ENCODE measurements at places on chromosomes 2 and 18. TPM values are rescaled to one million over a fixed set of nuclear protein-coding genes. Genes with fewer than 3 reads are reported as not detected.
A peak's percentile ranks its signal among the peaks of the same experiment; 100 is the strongest.

LBH gene
- 61.1 TPM for total RNA-seq

DNA sequence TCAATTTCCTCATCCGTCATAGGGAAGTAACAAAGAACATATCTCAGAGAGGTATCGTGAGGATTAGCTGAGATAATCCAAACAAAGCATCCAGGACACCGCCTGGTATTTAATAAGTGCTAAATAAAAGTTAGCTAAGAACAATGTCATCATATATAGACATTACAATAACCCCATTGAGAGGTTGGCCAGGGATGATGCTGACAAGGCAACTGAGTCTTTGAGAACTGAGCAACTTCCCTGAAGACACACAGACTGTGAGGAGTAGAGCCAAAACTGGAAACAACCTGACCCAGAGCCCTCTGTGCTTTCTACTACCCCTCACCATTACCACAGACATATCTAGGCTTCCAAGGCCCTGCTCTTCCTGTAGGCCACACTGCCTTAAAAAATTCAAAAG is 1.6 kb upstream of the DCTN1 start:
- H3K4me1 ChIP-seq, result peaks cover 13% of the 10 kb centered on the region
- H3K27me3 ChIP-seq, result no peaks in the 10 kb centered on the region
- H3K36me3 ChIP-seq, result peaks cover 12% of the 10 kb centered on the region
- no peak for DNase-seq
- H3K4me3 ChIP-seq, result no peak overlapping the region

DNA sequence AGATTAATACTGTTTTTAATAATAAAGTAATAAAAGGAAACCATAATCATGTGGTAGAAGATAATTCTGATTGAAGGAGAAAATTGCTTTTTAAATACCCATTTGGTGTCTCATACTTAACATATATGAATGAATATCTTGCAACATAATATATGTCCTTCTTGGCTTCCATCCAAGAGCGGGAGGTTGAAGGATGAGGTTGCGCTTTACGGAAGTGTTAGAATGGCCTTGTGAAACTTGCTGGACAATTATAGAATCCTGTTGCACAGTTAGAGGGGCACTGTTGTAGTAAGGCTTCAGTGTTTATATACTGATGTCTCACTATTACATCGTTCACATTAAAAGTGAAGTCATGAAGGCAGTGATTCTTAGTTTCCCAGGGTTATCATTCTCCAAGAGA is 9.4 kb downstream of the INSIG2 start:
- H3K36me3 ChIP-seq, result peaks cover 59% of the 10 kb centered on the region
- H3K4me3 ChIP-seq, result no peak overlapping the region
- peaks cover 32% of the 10 kb centered on the region for H3K4me1 ChIP-seq
- H3K27ac ChIP-seq, result no peak overlapping the region
- H3K27me3 ChIP-seq, result no peaks in the 10 kb centered on the region
- no peak for DNase-seq

RGPD4 gene
- total RNA-seq, result 0.07 TPM

- no peaks in the 10 kb centered on the region for H3K36me3 ChIP-seq
- DNase-seq, result no peak
- H3K27me3 ChIP-seq, result peaks cover 3% of the 10 kb centered on the region
- H3K4me3 ChIP-seq, result no peak overlapping the region
These were observed 21.8 kb upstream of the NOSTRIN start for GRCh38 chr2:168780669-168781071.

DNA sequence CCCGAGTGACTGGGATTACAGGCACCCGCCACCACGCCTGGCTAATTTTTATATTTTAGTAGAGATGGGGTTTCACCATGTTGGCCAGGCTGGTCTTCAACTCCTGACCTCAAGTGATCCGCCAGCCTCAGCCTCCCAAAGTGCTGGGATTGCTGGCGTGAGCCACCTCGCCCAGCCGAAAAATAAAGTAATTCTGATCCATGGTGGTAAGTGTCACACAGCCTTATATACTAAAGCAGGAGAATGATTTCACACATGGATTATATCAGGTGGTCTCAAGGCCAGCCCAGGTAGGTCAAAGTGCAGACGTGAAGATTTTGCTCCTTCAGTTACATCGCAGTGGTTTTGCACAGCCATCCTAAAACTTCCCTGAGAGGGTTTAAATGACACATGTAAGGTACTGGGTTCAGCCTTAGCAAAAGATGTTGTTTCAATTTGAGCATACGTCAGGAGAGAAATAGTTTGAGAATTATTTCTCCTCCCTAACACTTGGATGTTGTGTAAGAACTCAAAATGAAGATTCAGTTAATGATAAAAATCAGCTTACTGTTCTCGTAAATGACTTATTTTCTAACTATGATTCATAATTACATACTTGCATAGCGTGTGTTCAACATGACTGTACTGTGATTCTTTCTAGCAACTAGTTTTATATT is 93.0 kb upstream of the SLC39A10 start:
- no peaks in the 10 kb centered on the region for H3K27me3 ChIP-seq
- peaks cover 42% of the 10 kb centered on the region for H3K4me1 ChIP-seq
- H3K36me3 ChIP-seq, result peaks cover 3% of the 10 kb centered on the region
- peak overlapping the region; percentile 26 for H3K4me3 ChIP-seq

DNA sequence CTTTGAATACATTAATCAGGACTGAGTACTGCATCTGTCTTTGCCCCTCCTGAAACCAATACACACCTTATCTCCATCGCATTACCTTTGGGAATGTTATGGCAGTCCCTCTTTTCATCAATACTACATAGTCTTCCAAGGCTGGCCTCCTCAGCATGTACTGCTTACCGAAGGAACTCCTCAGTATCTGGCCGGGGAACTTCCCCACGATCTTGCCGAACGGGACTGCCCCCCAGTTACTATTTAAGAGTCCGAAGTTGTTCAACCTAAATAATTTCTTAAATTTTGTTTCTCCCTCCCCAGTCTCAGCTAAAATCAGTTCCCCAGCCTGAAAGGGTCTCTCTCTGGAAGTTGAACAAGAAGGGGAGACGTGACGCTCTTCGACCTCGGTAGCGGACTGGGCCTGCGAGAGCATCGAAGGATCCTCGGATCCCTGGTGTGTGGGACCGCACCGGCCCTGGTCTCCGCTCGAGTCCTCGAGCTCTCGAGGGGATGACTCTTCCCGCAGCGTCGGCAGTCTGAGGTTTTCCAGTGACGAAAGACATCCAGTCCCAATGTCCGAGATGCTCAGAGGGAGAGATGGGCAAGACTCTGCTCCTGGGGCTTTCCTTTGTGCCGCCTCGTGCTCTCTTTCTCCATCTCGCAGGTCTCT is 489 bp downstream of the TRMT61B start:
- peak overlapping the region; percentile 91 for H3K27ac ChIP-seq
- H3K27me3 ChIP-seq, result peaks cover under 1% of the 10 kb centered on the region
- no peak for DNase-seq

UGT1A4 gene
- not detected for total RNA-seq

INHBB gene
- total RNA-seq, result not detected

ALLC gene
- not detected for total RNA-seq

GRCh38 chr2:220178991-220179695 is 551.7 kb downstream of the SLC4A3 start:
- no peak overlapping the region for H3K4me3 ChIP-seq
- no peaks in the 10 kb centered on the region for H3K36me3 ChIP-seq
- no peak overlapping the region for H3K27ac ChIP-seq
- H3K4me1 ChIP-seq, result no peaks in the 10 kb centered on the region
- DNase-seq, result no peak
- no peaks in the 10 kb centered on the region for H3K27me3 ChIP-seq

- H3K4me1 ChIP-seq, result peaks cover 18% of the 10 kb centered on the region
- H3K27ac ChIP-seq, result no peak overlapping the region
- H3K36me3 ChIP-seq, result peaks cover 15% of the 10 kb centered on the region
These were observed 134.8 kb downstream of the EIPR1 start for GRCh38 chr2:3242747-3243369.

DNA sequence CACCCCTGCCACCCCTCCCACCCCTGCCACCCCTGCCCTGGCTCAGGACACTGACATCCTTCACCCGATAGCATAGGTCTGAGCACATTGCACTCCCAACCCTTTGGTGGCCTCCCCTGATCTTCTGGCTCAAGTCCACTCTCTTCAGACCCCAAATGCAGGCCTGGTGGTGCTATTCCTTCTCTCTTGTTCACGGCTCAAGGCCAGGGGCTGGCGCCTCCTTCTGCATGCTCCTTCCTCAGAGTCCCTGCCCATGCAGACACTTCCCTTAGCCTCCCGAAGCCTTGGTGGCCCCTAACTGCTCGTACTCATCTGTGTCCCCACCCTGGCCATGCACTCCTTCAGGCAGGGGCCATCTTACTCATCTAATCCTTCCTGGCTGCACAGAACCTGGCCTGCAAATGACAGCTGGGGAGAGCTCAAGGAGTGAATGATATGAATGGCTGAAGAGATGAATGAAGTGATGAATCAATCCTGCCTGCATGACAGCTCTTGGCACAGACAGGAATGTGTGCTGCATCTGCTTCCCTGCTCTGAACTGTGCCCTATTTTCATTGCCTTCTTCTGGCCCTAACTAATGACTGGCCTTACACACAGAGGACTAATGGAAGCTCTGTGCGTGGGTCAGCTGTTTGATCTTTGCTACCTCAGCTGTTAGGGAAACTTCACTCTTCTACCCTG is 290.8 kb downstream of the DYSF start:
- no peak overlapping the region for H3K4me3 ChIP-seq
- no peaks in the 10 kb centered on the region for H3K36me3 ChIP-seq
- no peaks in the 10 kb centered on the region for H3K27me3 ChIP-seq
- H3K27ac ChIP-seq, result no peak overlapping the region
- no peaks in the 10 kb centered on the region for H3K4me1 ChIP-seq

GCC2 gene
- total RNA-seq, result 42.7 TPM

- no peak overlapping the region for H3K4me3 ChIP-seq
- no peaks in the 10 kb centered on the region for H3K27me3 ChIP-seq
- no peaks in the 10 kb centered on the region for H3K36me3 ChIP-seq
- H3K27ac ChIP-seq, result no peak overlapping the region
These were observed 129.2 kb downstream of the MYCN start for GRCh38 chr2:16069663-16069932.

DNA sequence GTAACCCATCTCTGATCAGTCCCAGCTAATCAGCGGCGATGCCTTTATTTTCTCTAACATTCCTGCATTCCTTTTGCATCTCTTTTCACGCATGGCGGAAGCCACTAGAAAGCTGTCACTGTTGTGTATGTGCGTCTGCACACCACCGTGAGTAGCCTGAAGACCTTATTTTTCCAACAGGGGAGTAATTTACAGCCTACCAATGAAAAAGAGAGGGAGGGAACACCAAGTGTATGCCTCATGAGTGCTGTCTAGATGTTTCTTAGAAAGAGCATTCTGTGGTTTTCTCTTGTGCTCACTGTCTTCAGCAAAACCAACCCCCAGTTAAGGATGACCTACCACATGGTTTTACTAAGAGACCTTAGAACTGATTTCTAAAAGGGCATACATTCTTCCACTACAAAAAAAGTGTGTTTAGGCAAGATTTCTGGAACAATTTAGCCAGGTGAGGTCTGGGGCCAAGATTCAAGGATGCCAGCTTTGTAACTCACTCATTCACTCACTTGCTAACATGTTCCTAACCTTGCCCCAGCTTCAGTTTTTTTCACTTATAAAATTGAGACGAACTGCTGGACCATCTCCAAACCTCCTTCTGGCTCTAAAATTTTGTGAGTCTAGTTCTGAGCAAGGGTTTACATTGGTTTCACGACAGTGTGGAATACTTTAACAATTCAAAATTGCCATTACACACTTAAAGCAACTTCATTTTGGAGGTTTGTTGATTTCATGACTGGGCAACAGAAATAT is 51.4 kb downstream of the BCL2 start:
- H3K36me3 ChIP-seq, result peaks cover 55% of the 10 kb centered on the region
- DNase-seq, result no peak
- H3K4me1 ChIP-seq, result peaks cover 57% of the 10 kb centered on the region
- H3K4me3 ChIP-seq, result peak overlapping the region; percentile 60

ASTL gene
- 1.3 TPM for total RNA-seq

CDH19 gene
- not detected for total RNA-seq

FAM237A gene
- not detected for total RNA-seq

LHCGR gene
- not detected for total RNA-seq

DNA sequence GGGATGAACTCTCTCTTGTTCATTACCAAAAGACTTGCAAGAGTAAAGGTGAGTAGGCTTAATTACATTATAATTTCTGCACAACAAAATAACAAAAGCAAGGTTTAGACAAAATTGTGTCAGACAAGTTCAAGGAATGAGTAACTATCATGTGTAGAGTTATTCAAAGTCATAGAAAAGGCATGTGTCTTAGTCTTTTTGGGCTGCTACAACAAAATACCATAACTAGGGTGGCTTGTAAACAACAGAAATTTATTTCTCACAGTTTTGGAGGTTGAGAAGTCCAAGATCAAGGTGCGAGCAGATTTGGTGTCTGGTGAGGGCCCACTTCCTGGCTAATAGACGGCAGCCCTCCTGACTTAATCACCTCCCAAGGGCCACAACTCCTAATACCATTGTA is 37.6 kb downstream of the IL1R2 start:
- no peaks in the 10 kb centered on the region for H3K36me3 ChIP-seq
- H3K27me3 ChIP-seq, result no peaks in the 10 kb centered on the region
- no peak for DNase-seq
- no peak overlapping the region for H3K27ac ChIP-seq
- H3K4me3 ChIP-seq, result no peak overlapping the region
- H3K4me1 ChIP-seq, result peaks cover 52% of the 10 kb centered on the region

GALNT13 gene
- total RNA-seq, result not detected

DNA sequence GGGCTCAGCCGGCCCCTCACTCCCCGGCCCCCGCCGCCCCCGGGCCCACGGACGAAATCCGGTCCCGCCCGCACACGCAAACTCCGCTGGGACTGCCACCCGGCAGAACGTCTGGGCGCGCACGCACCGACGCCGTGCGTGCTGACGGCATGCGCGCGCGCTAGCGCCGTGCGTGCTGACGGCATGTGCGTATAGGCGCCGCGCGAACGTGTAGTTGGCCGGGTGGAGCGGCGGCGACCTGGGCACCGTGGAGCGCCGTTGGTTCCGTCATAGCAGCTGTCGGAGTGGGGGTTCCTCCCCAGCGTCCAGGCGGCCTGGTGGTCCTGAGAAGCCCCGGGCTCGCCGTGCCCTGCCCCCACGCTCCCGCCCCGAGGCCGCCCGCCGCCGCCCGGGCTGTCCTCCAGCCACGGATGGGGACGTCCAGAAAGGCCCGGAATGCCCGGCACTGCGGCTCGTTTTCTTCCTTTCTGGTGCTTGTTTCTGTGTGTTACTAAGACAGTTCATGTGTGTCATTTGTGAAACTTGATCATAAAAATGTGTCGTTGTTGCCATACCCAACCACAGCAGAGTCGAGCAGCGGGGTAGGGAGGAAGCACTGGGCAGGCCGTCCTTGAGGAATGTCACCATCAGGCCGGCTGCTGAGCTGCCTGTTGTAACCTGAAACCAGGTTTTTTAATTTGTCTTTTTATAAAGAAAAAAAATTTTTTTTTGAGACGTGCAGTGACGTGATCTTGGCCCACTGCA is at the start of gene TXNL4A:
TXNL4A (minus strand) TSS at position 113 of the 744 bp plus-strand sequence. CDS start 171 bp downstream, outside the sequence.
- peak within 1 kb of the TSS; percentile 96 for H3K4me3 ChIP-seq
- DNase-seq, result peak; percentile 80
- H3K36me3 ChIP-seq, result peaks cover 34% of the 10 kb centered on the region
- H3K4me1 ChIP-seq, result peaks cover 28% of the 10 kb centered on the region
- peak within 1 kb of the TSS; percentile 95 for H3K27ac ChIP-seq
